ENCODE measurements at places on chromosomes 3 and 15.

- DNase-seq = no peak
Measured at GRCh38 chr3:191170097-191170496, 28.9 kb upstream of the OSTN start.

- no peak for DNase-seq
Measured at GRCh38 chr3:127049393-127049792, 66.5 kb downstream of the PLXNA1 start.

- no peak for DNase-seq
Measured at GRCh38 chr3:70040386-70040785, 40.9 kb downstream of the SAMMSON start.

DNA sequence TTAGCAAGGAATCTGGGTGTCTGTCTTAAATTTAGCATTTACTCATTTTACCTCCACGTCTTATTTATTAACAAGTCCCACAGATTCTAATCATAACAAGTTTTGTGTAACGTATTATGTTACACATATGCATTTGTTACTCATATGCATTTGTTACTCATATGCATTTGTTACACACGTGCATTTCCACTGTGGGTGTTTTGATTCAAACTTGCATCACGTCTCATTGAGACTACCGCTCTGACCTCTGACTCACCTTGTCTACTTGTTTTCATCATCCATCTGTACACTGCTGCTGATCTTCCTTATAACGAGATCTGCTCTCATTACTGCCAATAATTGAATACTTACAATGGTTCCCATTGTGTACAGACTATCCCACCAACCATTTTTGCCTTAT, 1141.4 kb downstream of the TBL1XR1 start:
- DNase-seq = no peak

GRCh38 chr3:14853271-14853951, 34.6 kb downstream of the FGD5 start:
- DNase-seq = no peak

GRCh38 chr15:94127006-94127405, 104.4 kb upstream of the MCTP2 start:
- no peak for DNase-seq

- no peak for DNase-seq
Measured at GRCh38 chr3:99669879-99670555, 31.6 kb downstream of the COL8A1 start.

All from ecto neural progenitor cell (in vitro differentiated cells).